ENCODE measurements at places on chromosomes 6 and 20.
A peak's percentile ranks its signal among the peaks of the same experiment; 100 is the strongest.

DNA sequence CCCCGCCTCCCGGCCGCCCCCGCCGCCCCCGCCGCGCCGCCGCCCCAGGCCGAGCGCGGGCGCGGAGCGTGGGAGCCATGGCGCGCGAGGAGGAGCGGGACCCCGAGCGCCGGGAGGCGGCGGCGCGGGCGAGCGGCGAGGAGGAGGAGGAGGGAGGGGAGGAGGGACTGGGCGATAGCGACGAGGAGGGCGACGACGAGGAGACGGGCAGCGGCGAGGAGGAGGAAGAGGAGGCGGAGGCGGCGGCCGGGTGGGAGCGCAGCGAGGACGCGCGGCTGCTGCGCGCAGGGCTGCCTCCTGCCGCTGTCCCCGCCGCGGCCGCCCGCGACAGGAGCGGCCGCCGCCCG is at the start of gene SLC24A3:
SLC24A3 (plus strand) TSS at position 174 of the 347 bp plus-strand sequence.
- DNase-seq = no peak

DNA sequence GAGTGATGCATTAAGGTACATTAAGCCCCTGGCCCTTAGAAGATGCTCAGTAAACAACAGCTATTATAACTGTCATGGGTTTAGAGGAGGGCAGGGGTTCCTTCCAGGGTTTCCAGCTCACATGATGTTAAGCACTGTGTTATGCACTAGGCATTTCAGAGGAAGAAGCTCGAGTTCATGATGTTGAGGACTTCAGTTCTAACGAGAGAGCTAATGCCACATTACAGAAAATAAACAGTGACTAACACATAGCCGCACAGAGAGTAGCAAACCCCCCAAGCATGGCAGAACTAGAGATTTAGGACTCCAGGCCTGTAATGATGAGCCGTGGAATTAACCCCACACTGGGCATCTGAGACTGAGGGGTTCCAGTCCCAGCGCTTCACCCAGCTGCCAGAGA is 105.2 kb downstream of the UNC5CL start:
- DNase-seq = no peak

DNA sequence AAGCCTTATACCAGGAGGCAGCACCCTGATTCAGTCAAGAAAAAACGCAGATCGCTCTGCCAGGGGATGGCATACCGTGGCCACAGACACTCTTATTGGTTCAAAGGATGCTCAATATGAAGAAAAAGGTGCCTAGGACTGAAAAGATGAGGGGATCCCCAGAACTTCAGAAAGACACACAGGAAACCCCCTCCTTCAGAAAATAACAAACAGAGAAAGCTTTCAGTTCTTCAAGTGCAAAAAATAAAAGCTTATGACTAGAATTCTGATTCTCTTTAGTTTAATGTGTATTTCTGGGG is 17.7 kb upstream of the MYB start:
- no peak for DNase-seq

- DNase-seq = no peak
These were observed 157.1 kb upstream of the CENPW start for GRCh38 chr6:126182650-126183311.

- DNase-seq = no peak
These were observed 580.4 kb downstream of the CBLN4 start for GRCh38 chr20:55424968-55425367.

DNA sequence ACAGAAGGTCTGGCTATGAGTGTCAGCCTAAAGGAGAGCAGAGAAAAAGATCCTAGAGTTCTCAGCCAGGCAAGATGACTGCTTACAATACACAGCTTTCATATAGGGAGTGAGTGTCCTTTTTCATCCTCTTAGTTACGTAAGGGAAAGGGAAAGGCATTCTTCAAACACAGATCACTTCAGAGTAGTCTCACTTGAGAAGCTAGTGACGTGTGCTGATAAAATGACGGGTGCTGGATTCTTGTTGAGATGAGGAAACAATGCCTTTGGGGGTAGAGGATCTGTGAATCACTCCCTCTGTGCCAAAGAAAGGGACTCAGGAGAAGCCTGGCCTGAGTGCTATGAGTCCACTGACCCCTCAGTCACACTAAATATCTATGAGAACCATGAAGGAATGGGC is 117.3 kb downstream of the QRSL1 start:
- no peak for DNase-seq

- DNase-seq = no peak
These were observed 17.1 kb upstream of the ARMC2 start for GRCh38 chr6:108831104-108831503.

DNA sequence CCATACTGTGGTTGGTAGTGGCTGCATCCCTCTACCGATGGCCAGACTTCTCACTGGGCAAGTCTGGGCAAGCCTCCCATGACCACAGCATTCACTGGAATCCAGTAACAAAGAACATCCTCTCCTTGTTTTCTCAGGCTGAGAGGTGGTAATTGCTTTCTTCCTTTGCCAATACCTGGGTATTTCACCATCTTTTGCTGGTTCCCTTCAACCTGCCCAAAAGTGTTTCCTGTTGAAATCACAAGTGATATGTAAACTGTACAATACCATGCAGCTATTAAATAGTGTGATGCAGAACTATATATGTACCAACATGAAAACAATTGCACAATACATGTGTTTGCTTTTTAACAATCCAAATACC is at the start of gene PTCHD4:
PTCHD4 (minus strand) TSS at position 55 of the 364 bp plus-strand sequence. CDS start 42,240 bp downstream, outside the sequence.
- DNase-seq = no peak

GRCh38 chr6:21615504-21615903 is 22.0 kb downstream of the SOX4 start:
- DNase-seq = no peak

- no peak for DNase-seq
These were observed 637.8 kb upstream of the EYS start for GRCh38 chr6:66344796-66345195.

GRCh38 chr6:154252678-154253077 is 103.9 kb downstream of the IPCEF1 start:
- peak; percentile 44 for DNase-seq

- no peak for DNase-seq
These were observed 141.8 kb downstream of the SIM1 start for GRCh38 chr6:100322886-100323285.

DNA sequence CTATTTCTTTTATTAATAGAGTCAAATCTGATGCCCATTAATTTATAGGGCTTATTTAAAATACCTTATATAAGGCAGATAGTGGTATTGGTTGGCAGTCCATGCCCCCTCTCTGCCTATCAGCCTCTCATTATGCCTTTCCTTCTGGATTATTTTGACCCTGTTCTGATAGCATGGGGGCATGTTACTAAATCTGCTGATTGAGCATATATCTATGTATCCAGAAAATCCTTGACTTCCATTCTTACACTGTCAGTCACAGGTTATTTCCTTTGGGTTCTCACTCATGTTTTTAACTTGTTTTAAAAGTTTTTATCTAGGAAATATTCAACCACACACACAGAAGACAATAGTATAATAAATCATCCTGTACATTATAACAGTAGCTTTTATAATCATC is 1184.9 kb downstream of the HACE1 start:
- no peak for DNase-seq

GRCh38 chr6:119207971-119208725 is 129.7 kb upstream of the FAM184A start:
- DNase-seq = no peak

DNA sequence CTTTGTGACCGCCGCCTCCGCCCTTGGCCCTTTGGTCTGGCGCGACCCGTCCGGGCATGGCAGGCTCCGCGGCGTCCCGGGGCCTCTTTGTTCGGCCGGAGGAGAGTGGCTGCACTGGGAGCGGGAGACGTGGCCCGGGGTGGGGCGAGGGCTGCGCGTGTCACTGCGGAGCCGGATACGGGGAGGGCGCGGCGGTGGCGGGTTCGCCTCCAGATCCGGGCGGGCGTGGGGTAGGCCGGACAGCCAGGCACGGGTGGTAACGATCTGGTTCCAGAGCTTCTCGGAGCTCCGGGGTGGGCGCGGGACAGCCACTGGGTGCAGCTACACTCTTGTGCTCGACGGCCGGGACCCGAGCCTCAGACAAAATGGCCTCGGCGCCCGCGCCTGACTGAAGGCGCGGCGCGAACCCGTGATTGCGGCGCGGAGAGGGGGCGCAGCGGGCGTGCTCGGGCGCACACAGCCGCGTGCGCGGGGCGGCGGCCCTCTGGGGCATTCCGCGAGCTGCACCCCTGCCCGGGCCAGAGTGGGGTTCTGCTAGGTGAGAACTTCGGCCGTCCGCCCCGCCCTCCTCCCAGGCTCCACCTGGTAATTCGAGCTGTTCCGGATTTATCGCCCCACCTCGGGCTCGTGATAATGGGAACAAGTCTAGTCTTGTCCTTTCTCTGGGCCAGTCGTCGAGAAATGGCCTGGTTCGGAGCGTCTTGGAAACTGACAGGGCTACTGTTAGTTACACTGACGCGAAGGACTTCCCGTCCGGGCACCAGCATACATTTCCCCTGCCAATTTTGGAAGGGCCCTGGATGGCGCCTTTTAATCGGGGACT is 1.0 kb downstream of the LOC128125822 start:
- no peak for DNase-seq

DNA sequence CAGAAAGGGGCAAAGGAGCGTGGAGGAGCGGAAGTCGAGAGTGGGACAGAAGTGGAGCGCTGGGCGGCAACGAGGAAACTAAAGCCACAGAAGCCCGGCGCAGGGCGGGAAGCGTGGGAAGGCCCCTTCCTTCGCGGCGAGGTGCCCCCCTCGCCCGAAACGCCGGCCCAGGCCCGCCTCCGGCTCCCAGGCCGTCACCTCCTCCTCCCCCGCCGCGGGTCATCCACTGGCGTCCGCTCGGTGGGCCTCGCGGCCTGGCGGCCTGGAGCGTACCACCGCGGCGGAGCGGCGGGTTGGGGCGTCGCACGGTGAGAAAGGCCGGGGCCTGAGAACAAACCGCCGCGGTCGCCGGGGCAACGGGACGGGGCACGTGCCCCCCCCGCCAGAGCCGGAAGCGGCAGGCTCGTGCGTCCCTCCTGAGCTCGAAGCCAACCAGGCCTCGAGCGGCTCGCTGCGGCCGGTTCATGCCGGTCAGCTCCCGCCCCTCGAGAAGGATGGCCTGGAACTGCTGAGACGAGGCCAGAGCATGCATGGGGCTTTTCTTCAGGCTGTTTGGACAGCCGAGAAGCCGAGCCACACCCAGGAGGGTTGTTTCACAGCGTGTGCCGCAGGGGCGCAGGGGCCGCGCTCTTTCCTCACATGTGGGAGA is at the start of gene TCP11:
TCP11 (minus strand) TSS at position 333 of the 649 bp plus-strand sequence. CDS start 469 bp downstream, outside the sequence.
- no peak for DNase-seq

GRCh38 chr20:753136-753535 is 15.2 kb downstream of the SLC52A3 start:
- DNase-seq = no peak

- DNase-seq = no peak
These were observed 166.5 kb downstream of the TFAP2A start for GRCh38 chr6:10248378-10248843.

DNA sequence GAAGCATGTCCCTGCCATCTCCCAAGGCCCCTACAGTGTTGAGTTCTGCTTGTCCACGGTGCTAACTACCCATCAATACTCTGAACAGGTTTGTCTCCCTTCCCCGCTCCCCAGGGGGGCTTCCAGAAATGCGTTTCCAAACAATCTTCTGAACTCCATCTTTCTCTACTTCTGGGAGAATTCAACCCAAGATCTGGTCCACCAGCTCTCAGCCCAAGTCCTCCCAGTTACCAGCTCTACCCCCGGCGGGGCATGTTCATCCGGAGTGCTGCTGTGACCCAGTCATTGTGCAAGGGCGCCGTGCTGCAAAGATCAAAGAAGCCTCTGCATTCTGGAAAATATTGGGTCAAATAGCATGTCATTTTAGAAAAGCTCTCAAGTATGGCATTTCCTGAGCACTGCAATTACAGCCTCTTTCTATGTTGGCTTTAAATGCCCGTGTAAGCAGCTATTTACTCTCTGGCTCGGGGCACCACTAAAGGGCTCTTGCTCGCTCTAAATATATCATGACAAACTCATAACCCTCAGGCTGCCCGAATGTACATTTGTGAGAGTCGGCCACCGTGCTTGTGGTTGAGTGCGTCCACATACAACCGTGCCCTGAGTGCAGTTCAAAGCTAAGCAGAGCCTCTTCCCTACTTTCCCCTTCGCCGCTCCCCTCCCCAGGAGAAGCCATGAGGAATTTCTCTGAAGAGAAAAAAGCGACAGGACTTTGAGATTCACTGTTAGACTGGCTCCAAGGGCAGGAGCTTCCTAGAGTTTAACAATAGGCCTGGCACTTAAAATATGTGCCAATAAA is 71.6 kb downstream of the BANF2 start:
- DNase-seq = no peak

- DNase-seq = peak; percentile 47
These were observed 41.7 kb upstream of the FAM135A start for GRCh38 chr6:70371454-70372105.

DNA sequence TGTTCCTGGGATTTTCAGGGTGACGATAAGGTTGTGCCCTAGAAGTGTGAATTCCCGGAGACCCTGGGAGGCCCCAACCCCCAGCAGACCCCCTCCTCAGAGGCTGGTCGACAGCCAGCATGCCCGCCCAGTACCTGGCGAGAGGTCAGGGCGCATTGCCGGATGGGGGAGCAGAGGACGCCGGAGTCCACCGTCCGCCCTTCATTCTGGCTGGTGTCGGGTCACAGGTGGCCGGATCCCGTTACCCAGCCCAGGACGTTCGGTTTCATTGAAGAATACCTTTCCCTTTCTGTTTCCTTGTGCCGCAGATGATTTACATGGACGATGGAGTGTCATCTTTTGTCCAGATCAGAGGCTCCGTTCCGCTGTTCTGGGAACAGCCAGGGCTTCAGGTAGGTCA is 61.3 kb downstream of the SYNJ2 start:
- DNase-seq = no peak

GRCh38 chr6:157715728-157716164 is 107.3 kb upstream of the SNX9 start:
- DNase-seq = no peak

GRCh38 chr20:23265226-23265625 is 85.4 kb upstream of the NXT1 start:
- no peak for DNase-seq

DNA sequence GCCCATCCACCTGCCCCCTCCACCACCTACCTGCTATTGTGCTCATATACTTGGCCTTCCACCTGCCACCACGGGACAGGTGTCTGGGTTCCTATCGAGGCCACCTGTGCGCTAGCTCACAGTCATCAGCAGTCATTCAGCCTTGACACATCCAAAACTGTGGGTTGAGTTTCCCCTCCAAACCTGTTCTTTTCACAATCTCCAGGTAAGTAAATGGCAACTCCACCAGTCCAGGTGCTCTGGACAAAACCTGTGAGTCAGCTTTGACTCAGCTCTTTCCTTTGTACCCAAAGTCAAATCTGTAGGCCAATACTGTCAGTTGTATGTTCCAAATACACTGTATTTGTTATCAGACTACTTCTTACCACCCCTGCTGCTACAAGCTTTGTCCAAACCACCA is 52.6 kb downstream of the SPTLC3 start:
- DNase-seq = no peak

DNA sequence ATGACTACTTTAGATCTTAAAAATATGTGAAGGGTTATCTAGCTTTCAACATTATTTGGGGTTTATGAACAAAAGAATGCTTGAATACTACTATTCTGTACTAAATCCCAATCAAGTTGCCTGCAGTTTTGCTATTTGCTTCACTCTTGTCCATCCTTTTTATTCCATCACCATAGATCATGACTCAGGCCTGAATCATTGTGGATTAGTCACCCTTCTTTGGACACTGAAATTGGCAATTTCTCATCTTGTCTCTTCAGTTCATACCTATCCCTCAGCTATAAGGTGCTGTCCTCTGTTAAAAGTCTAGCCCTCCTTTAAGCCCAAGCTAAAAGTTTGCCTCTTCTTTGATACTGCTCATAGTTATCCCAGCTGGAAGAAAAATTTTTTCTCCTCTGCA is 199.1 kb downstream of the CENPW start:
- DNase-seq = no peak

GRCh38 chr6:24493945-24494820 is 586 bp upstream of the ALDH5A1 start:
- DNase-seq = no peak

GRCh38 chr6:53322188-53323029 is 26.3 kb downstream of the ELOVL5 start:
- no peak for DNase-seq
